ENCODE measurements at places on chromosomes 12 and 14.
A peak's percentile ranks its signal among the peaks of the same experiment; 100 is the strongest.

DNA sequence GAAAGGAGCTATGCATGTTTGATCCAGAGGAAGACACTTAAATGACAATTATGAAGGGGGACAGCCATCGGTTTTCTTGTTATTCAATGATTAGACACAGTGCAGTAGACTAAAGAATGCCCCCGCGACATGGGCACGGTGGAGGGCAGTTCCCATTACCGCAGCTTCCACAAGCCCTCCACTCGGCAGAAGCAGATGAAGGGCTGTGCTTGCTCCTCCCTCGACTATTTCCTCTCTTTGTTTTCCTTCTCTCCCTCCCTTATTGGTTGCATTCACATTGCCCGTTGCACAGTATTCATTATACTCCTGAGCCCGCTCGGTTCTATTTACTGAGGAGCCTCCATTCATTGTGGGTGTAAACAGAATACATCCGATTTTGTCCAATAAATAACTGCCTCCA, 138.8 kb upstream of the RASSF8 start:
- no peak for DNase-seq

DNA sequence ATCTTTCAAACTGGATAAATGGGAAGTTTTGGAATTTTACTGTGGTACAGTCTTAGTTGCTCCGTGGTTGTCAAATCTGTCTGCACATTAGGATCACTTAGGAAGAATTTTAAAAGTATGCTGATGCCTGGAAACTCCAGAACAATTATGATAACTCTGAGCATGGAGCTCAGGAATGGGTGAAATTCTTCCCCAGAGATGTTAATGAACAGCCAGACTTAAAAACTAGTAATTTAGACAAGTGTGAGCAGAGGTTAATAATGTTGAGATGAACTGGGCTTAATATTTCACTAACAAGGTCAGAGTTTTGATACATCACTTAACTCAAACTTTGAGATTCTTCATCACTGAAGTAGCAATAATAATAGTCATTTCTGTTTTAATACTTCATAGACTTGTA, 94.5 kb downstream of the NTS start:
- DNase-seq: no peak

- DNase-seq: peak; percentile 56
Measured at GRCh38 chr12:88579161-88579517, 1.1 kb downstream of the KITLG start.

- peak; percentile 79 for DNase-seq
Measured at GRCh38 chr12:93982771-93983315, 165.5 kb upstream of the PLXNC1 start.

GRCh38 chr14:95409477-95410272, 90.0 kb upstream of the CLMN start:
- DNase-seq: no peak

- peak; percentile 81 for DNase-seq
Measured at GRCh38 chr14:96189281-96189711, 15.3 kb upstream of the BDKRB2 start.

- DNase-seq: no peak
Measured at GRCh38 chr14:90604356-90604755, 207.5 kb downstream of the CALM1 start.

GRCh38 chr12:107105410-107105703, 12.0 kb upstream of the CRY1 start:
- no peak for DNase-seq

- DNase-seq: peak; percentile 84
Measured at GRCh38 chr14:54976316-54976715, 50.6 kb downstream of the WDHD1 start.

GRCh38 chr14:30869551-30870155, 4.7 kb upstream of the COCH start:
- no peak for DNase-seq

DNA sequence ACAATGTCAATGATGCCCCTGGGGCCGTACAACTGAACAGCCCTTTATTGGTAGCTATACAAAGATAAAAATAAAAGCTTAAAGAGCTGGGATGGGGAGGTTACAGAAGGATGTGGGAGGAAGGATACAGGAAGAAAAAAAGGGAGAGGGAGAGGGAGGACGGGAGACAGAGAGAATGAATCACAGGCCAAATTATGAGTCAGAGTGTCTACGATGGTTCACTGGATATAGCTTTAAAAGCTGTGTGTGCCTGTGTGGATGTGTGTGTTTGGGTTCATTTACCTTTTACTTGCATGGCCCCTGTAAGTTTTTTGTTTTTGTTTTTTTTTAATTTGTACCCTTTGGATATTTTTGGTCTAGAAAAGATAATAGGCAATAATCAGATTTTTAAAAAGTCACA, 111.9 kb downstream of the CCDC60 start:
- peak; percentile 6 for DNase-seq

DNA sequence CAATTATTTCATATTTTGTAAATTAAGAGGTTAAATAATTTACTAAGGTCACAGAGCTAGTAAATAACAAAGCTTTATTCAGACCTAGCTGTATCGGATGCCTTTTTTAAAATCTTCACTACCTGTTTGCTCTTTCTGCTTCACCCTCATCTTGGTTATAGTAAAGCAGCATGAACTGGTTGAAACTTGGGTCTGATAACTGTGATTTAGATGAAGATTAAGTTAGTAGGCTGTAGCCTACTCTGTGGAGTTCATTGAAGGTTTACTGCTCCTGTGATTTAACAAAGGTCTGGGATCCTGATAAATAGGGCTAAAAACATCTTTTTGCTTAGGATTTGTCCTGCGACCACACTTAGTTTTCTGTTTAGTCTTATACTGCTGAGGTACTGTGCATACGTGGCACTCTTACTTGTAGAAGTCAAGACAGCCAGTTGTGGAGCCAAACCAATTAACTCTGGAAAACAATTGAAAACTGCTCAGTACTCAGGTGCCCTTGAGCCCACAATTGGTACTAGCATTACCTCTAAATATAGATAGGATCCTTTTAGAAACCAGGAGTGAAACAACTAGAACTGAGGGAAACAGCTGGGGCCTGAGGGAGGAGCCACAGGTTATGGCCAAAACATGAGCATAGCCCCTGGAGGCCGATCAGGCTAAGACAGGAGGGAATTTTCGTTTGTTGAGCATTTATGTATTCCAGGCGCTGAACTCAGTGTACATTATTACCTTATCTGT, 2.3 kb downstream of the SPATS2 start:
- DNase-seq: peak; percentile 40

DNA sequence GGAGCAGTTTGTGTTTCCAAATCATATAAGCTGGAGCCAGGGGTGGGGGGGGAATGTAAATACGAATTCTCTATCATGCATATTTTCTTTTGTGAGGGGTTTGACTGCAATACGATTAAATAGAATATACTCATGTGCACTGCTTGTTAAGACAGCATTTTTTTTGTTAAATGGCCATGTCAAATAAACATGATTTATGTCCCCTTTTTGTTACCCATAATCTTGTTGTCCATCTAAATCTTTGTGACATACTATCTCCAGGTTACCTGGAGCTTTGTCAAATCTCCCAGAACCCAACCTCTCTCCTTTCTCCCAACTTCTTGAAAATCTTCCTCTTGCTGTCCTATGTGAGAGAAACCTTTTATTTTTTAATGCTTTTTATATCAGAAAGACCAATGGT, 233.1 kb downstream of the SLC25A21 start:
- DNase-seq: no peak

DNA sequence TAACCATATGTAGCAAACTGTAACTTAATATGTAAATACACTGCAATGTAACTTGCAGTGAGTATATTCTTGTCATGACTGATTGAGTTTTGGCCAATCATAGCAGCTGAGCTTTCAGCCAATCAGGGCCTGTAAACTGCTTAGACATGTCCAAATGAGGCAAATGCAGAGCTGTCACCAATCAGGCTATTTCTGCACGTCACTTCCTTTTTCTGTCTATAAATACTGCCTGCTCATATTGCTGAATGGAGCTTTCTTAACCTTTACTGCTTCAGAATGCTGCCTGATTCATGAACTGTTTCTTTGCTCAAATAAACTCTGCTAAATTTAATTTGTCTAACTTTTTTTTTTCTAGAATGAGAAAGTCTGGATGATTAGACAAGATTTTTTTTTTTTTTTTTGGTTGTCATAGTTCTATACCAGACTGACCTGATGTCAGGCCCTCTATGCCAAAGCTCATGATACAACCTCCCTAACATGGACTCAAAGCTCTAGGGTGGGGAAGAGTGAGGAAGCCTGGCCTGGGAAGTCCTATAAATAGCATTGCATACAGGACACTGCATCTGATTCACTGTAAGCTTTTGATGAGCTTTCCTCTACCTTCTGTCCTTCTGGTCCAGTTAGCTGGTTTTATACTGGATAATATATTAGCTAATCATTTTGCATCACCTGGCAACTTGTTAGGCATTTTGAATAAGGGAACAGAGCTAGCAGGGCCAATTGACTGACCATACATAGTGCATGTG, 12.0 kb downstream of the MGP start:
- peak; percentile 10 for DNase-seq

GRCh38 chr12:53493610-53494391, 5.5 kb downstream of the MAP3K12 start:
- no peak for DNase-seq

DNA sequence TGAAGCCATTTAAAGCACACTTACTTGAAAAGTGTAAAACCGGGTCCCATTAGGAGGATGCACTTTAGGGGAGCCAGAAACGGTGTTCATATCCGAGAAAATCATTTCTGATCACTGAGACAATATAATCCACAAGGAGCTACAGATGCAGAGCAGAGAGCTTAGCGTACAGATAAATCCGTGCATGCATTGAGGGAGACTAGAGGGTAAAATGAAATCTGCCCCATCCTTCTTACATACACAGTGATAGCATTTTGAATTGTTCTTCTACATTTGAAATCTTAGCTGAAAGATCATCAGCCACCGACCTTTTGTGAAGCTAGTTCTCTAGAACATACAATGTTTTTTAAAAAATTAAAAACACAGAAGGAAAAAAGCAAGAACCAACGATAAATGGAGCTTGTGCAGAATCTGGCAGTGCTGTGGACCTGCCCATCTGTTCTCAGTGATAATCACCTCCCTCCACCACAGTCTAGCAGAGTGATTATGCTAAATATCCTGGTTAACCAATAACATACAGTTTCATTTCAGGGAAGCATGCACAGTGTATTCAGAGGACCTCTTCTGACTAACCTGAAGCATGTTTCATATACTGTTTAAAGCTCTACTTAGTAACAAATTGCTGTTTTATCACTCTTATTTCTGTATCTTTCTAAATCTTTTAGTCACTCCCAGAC, 161.1 kb downstream of the PPFIA2 start:
- DNase-seq: no peak

GRCh38 chr14:54532111-54533012, 22.7 kb downstream of the CGRRF1 start:
- no peak for DNase-seq
